ENCODE measurements at places on chromosomes 2 and 18.
A peak's percentile ranks its signal among the peaks of the same experiment; 100 is the strongest.

GRCh38 chr2:39913648-39914461 lies 134.8 kb upstream of the THUMPD2 start:
- DNase-seq = peak; percentile 76

- DNase-seq = no peak
Measured at GRCh38 chr2:203951366-203951902, 14.9 kb downstream of the ICOS start.

DNA sequence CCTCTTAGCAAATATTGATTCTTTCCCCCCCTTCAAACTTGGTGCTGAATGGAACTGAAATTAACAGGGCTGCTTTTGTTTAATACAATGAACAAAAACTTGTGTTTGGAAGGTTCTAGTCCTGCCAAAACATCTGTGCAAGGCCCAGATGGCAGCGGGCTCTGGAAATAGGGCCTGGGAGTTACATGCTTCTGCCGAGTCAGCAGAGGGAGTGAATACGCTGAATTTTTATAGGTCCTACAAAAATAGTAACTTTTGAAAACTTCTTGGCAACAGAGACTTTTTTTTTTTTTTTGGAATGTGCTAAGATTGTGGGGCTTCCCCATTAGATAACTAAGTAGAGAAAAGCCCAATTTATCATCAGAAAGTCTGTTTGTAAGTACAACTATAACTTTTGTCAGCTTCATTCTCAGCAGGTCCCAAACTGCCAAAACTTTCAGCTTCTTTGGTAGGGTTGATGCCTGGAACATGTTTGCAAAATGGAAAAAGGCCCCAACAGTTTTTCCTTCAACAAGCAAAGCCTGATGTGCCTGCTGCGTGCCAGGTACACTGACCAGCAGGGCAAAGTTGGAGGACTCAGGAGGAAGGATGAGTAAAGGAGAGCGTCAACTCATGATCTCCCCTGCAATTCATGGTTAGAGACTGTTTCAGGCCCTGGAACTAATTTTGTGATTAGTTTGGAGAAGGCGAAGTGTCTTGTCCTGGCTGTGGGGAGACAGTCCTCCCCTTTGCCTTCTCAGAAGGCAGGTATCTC lies 45.1 kb upstream of the HDAC4 start:
- no peak for DNase-seq

- DNase-seq = no peak
Measured at GRCh38 chr2:52959801-52960200, 807.8 kb upstream of the CHAC2 start.

DNA sequence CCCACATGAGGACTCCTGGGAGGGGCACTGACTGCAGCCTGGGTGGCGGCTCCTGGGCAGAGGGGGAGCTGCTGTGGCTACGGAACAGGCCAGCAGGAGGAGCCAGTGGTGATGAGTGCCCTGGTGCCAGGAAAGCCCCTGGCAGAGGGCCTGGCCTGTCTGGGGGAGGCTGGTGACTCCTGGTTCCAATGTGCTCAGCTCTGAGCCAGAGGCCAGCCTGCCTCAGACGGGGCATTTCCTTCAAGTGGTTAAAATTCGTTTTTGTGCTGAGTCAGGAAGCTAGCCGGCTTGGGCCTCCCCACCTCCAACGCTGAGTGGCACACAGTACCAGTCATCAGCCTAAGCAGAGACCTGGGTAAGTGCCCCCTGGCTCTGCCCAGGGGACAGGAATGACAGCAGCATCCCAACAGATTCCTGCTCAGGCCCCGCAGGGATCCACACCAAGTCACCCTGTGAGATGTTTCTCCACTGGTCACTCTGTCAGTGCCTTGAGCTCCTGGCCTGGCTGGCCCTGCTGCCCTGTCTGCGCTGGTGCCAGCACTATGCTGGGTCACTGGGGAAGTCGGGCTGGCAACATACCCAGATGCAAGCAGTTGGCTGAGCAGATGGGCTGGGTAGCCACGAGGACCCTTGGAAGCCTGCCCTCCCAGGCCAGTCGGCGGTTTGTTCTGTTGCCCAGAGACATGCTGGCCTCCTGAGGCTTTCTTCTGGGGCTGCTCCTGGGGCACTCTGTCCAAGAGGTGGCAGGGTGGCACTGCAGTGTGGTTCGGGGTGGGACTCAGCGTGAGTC lies 7.1 kb upstream of the KLF11 start:
- peak; percentile 55 for DNase-seq

DNA sequence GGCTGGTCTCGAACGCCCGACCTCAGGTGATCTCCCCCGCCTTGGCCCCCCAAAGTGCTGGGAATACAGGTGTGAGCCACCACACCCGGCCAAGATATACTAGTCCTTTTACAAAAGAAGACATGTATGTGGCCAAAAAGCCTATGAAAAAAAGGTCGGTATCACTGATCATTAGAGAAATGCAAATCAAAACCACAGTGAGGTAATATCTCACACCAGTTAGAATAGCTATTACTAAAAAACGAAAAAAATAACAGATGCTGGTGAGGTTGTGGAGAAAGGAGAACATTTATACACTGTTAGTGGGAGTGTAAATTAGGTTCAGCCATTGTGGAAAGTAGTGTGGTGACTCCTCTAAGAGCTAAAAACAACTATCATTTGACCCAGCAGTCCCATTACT lies 26.4 kb downstream of the KLHL23 start:
- no peak for DNase-seq

DNA sequence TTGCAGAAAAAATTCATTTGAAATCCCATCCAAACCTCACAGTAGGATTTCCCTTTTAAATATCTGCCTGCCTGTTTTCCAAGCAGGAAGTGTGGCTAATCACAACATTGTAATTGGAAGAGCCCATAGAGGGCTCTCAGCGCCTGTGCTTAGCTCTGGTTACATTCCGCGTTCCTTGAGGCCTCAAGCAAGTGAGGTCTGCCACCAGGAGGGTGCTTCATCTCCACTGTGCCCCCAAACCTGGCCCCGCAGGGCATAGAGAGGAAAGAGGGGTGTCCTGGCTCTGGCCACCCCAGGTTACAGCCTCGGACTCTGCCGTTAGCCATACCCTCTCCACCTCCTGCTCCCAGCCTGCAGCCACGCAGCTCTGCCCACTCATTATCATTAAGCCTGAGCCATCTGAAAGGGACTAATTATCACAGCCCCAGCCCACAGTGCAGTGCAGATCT lies 214.8 kb downstream of the SP3 start:
- DNase-seq = peak; percentile 28

- no peak for DNase-seq
Measured at GRCh38 chr18:62739911-62740310, 24.6 kb downstream of the PHLPP1 start.

DNA sequence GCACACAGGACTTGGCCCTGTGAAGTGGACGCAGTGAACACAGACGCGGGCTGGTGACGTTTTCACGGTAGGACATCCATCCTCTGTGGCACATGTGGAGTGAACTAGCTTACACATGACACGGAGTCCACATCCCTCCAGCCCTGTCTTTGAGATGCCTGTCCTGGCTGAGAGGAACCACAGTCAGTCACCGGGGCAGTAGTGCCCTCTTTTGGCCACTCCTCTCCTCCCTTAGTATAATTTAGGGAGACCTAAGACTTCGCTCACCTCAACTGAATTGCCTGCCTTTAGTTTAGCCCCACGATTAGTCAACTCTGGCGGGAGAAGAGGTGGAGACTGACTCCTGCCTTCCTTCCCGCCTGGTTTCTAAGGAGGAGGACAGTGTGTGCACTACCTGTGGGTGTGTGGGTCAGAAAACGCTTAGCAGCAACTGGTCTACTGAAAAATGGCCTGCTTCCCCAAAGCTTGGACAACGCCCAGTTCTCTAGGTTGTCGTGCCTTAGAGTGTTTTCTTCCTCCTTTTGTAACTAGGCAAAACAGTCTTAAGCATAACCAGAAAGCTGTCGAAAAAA lies 70.6 kb downstream of the MBP start:
- peak; percentile 56 for DNase-seq

DNA sequence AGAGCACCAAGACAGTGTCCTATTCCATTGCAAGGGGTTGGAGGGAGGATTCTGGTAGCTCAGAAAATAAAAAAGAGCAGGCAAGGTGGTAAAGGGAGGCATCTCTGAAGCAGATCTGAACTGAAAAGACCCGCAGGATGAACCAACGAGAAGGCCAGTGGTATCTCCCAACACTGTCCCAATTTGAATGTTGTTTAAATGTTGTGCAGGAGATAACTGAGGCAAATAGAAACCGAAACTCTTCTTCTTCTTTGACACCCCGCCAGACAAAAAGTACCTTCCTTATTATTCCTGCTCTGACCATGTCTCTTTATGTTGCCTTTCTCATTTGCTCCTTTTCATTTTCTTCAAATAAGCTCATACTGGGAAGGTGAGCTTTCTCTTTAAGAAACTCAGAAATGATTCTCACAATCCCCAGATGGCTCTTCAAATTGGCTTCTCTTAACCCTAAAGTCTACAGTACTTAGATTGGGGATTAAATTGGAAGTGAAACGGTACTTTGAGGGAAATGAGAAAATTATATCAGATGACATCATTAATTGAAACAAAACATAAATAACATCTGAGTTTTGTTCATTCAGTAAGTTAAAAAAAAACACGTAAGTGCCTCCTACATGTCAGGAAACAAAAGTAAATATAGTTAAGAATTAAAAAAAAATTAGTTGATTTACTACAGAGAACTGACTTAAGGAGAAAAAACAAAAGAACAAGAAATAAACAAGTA lies 143.6 kb downstream of the WDPCP start:
- no peak for DNase-seq

- no peak for DNase-seq
Measured at GRCh38 chr2:219962801-219963200, 335.4 kb downstream of the SLC4A3 start.

DNA sequence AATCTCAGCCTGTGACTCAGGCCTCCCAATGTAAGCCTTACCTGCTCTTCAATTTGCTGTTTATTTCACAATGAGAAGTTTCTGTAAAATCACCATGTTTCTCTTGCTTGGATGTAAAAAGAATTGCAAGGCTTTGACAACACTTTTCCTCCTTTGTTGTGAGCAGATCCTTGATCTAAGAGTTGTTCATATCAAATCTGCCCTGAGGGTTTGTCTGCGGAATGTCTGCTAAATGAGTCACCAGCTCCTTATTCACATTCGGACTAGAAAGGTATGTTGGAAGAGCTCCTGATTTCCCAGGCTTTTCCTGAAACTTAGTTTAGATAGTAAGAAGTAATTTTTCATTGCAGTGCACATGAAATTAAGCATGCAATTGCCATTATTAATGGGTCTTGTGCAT lies 268.2 kb upstream of the TCF4 start:
- peak; percentile 82 for DNase-seq

- DNase-seq = no peak
Measured at GRCh38 chr2:1751767-1752725, 7.7 kb upstream of the PXDN start.

DNA sequence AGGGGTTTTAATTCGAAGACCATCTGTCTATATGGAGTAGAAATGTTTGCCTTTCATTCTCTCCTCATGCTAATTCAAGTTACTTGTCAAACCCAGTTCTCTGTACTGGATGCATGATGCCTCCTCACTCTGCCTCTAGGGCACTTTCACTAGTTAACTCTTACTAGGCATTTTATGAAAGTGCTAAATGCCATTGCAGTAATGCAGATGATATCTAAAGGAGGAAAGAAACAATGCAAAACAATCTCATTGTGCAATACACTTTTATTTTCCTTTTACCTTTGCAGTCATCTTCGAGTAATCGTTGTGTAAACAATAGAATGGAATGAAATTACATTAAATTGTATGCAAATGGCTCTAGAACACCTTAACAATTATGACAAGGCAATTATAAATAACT lies 293.6 kb downstream of the STK39 start:
- no peak for DNase-seq

DNA sequence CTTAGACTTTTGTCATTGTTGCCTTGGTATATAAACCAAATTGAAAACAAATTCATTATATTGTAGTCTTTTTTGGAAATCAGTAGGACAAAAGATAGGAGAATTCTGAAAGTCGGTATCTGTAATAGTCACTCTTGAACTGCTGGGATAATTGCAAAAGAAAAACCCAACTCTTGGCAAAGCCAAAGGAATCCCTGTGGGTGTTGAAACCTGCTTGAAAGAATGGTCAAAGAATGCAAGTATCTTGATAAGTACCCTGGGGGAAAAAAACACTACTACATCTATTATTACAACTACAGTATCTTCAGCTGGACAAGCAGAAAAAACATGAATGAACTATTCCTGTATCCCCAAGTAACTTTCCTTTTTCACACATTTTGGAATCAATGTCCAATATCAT lies 7.3 kb upstream of the FAM237A start:
- peak; percentile 21 for DNase-seq

GRCh38 chr2:180675170-180675569 lies 305.2 kb upstream of the UBE2E3 start:
- no peak for DNase-seq

GRCh38 chr2:18837240-18837639 lies 247.9 kb upstream of the NT5C1B start:
- DNase-seq = no peak

GRCh38 chr2:155643056-155643775 lies 689.3 kb downstream of the NR4A2 start:
- DNase-seq = no peak

GRCh38 chr2:122927710-122928557 lies 1097.2 kb upstream of the CNTNAP5 start:
- no peak for DNase-seq

GRCh38 chr2:42085706-42086487 lies 38.1 kb downstream of the PKDCC start:
- DNase-seq = no peak

DNA sequence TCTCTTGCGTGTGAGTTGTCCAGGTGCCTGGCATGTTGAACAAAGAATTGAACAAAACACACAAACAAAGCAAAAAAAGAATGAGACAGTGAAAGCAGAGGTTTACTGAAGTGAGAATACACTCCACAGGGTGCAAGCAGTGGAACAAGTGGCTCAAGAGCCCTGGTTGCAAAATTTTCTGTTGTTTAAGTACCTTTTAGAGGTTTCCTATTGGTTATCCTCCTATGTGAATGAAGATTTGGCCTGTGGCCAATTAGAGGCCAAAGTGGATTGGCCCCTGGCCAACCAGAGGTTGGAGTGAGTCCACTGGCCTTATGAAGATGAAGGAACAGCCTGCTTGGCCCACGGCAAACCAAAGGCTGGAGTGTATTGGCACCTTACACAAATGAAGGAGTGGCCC lies 1188.5 kb upstream of the NRXN1 start:
- no peak for DNase-seq

DNA sequence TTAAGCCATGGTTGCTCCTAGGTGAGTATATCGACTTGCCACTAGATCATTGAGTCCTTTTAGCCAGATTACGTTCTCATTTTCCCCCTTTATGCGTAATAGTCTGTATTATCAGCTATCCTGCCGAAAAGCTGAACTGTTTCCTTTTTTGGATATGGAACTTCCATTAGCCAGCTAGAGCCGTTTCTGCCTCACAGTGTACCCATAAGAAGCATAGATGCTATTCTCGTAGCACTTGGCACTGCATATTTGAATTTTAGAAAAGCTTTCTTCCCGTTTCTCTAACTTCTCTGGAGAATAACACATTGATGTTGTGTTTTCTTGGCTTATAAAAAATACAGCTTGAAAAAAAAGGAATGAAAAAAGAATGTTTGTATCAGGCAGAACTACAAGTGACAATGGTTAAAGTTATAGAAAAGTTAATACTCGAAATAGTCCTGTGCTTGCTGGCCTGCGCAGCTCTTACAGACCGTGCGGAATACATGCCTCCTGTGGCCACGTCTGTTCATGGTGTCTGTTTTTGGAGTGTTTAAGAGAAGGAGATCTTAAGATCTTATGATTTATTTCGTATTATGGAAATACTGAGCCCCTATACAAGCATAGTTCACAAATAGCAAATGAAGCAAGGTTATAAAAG lies 710 bp downstream of the DUSP19 start:
- DNase-seq = no peak

- no peak for DNase-seq
Measured at GRCh38 chr18:21546423-21546822, 54.1 kb downstream of the ESCO1 start.

- DNase-seq = peak; percentile 16
Measured at GRCh38 chr2:165621086-165621560, 151.6 kb downstream of the CSRNP3 start.

Data from iris pigment epithelial cell (primary cell).